ENCODE measurements at places on chromosomes 4 and X.

DNA sequence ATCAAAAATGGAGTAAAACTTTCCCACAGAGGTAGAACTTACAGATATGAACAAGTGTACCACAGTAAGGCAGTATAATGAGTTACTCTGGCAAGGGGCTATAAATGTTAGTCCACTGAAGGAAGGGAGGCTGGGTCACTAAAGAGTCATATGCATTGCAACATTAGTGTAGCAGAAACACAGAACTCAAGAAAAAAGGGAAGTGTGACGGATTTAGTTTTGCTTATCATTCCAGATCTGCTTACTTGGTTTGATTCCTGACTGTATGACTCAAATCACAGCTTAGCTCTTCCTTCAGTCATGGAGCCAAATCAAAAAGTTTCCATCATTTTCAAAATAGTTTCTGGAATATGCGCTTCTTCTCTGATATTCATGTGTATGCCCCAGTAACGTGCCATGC is 148.7 kb downstream of the FSTL5 start:
- no peaks in the 10 kb centered on the region for H3K36me3 ChIP-seq
- no peaks in the 10 kb centered on the region for H3K4me1 ChIP-seq
- no peak overlapping the region for H3K27ac ChIP-seq
- H3K4me3 ChIP-seq: no peak overlapping the region

GRCh38 chr4:166802346-166802745 is 431.9 kb downstream of the SPOCK3 start:
- no peaks in the 10 kb centered on the region for H3K36me3 ChIP-seq
- H3K4me3 ChIP-seq: no peak overlapping the region
- H3K27ac ChIP-seq: no peak overlapping the region

- peaks cover 17% of the 10 kb centered on the region for H3K27me3 ChIP-seq
- no peaks in the 10 kb centered on the region for H3K36me3 ChIP-seq
- DNase-seq: peak; percentile 61
These were observed 2.3 kb upstream of the SOWAHD start for GRCh38 chrX:119755981-119756533.

- H3K4me3 ChIP-seq: no peak overlapping the region
- no peak for DNase-seq
These were observed 37.1 kb upstream of the INPP4B start for GRCh38 chr4:142883040-142883832.

- H3K36me3 ChIP-seq: no peaks in the 10 kb centered on the region
- peaks cover 21% of the 10 kb centered on the region for H3K4me1 ChIP-seq
- no peaks in the 10 kb centered on the region for H3K27me3 ChIP-seq
- no peak for DNase-seq
- H3K27ac ChIP-seq: no peak overlapping the region
- no peak overlapping the region for H3K4me3 ChIP-seq
These were observed 114.5 kb downstream of the IRF2 start for GRCh38 chr4:184359888-184360287.

- H3K4me3 ChIP-seq: no peak overlapping the region
- H3K4me1 ChIP-seq: no peaks in the 10 kb centered on the region
- H3K36me3 ChIP-seq: no peaks in the 10 kb centered on the region
These were observed 125.6 kb upstream of the PAQR3 start for GRCh38 chr4:79064806-79065205.

GRCh38 chr4:149706942-149707341 is 108.7 kb downstream of the IQCM start:
- no peak overlapping the region for H3K27ac ChIP-seq
- no peak overlapping the region for H3K4me3 ChIP-seq
- H3K27me3 ChIP-seq: no peaks in the 10 kb centered on the region
- H3K36me3 ChIP-seq: no peaks in the 10 kb centered on the region
- no peak for DNase-seq

- no peak overlapping the region for H3K4me3 ChIP-seq
- no peaks in the 10 kb centered on the region for H3K36me3 ChIP-seq
- peaks cover 2% of the 10 kb centered on the region for H3K27me3 ChIP-seq
- H3K27ac ChIP-seq: no peak overlapping the region
- no peak for DNase-seq
These were observed 24.8 kb upstream of the GUCY1B1 start for GRCh38 chr4:155734065-155734464.

GRCh38 chrX:130981836-130982235 is 76.3 kb upstream of the ARHGAP36 start:
- no peaks in the 10 kb centered on the region for H3K36me3 ChIP-seq
- no peaks in the 10 kb centered on the region for H3K4me1 ChIP-seq
- no peak overlapping the region for H3K4me3 ChIP-seq
- no peak for DNase-seq

DNA sequence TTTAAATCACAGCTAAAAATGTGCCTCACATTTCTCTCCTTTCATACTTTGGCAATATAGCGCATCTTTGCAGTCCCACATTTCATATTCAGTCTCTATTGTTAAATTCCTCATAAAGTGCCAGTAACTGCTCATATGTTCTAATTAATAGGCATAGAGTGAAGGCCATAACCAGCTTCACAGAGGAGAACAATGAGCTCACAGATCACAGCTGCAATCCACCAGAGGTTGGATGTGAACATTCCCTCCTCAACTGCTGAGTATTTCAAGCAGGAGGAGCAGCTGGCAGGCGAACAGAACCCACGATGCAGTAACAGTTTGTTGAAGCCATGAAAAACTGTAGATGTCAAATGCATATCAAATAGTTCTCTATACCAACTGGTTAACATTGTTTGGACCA is 2088.7 kb upstream of the AGA start:
- no peaks in the 10 kb centered on the region for H3K4me1 ChIP-seq
- H3K4me3 ChIP-seq: no peak overlapping the region
- H3K27ac ChIP-seq: no peak overlapping the region
- no peaks in the 10 kb centered on the region for H3K36me3 ChIP-seq
- no peak for DNase-seq
- no peaks in the 10 kb centered on the region for H3K27me3 ChIP-seq

- no peak overlapping the region for H3K27ac ChIP-seq
- peaks cover 17% of the 10 kb centered on the region for H3K27me3 ChIP-seq
- H3K4me1 ChIP-seq: no peaks in the 10 kb centered on the region
- H3K36me3 ChIP-seq: no peaks in the 10 kb centered on the region
These were observed 154.5 kb downstream of the FANCB start for GRCh38 chrX:14718403-14718802.
